LoVo (cell line): ENCODE measurements at places on chromosomes 11 and 22.

DNA sequence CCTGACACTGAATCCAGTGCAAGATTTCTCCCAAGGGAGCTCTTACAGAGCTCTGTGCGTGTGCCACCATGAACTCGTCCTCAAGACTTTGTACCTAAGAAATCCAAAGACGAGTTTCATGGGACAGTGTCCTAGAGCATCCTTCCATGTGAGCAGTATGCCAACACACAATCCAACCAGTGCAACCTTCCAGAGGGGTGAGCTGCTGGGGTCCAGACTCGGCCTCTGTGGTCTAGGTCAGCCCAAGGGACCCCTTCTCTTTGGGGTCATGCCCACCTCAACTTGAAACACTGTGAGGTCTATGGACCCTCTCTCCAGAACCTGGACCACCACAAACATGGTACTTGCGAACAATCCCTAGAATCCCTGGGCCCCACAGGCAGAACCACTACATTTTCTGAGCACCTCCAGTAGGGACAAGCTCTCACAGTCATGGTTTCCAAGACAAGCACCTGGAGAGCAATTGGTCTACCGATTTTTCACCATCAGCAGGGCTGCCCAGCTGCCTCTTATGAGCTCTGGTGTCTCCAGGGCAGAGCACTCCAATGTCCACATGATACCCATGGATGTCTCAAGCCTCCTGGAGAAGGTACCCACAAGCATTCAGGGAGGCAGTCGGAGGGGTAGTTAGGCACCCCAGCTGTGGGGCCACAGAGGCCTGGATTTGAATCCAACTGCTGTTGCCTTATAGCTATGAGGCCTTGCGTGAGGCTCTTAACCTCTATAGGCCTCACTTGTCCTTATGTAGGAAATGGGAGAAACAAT, 7.7 kb downstream of the CHST1 start:
- DNase-seq: no peak

- no peak for DNase-seq
These were observed 2.7 kb upstream of the TEX54 start for GRCh38 chr11:62835336-62835735.

- no peak for DNase-seq
These were observed 297.1 kb upstream of the NCAM1 start for GRCh38 chr11:112663947-112664634.

GRCh38 chr11:9251311-9251710, 13.8 kb downstream of the DENND5A start:
- no peak for DNase-seq

DNA sequence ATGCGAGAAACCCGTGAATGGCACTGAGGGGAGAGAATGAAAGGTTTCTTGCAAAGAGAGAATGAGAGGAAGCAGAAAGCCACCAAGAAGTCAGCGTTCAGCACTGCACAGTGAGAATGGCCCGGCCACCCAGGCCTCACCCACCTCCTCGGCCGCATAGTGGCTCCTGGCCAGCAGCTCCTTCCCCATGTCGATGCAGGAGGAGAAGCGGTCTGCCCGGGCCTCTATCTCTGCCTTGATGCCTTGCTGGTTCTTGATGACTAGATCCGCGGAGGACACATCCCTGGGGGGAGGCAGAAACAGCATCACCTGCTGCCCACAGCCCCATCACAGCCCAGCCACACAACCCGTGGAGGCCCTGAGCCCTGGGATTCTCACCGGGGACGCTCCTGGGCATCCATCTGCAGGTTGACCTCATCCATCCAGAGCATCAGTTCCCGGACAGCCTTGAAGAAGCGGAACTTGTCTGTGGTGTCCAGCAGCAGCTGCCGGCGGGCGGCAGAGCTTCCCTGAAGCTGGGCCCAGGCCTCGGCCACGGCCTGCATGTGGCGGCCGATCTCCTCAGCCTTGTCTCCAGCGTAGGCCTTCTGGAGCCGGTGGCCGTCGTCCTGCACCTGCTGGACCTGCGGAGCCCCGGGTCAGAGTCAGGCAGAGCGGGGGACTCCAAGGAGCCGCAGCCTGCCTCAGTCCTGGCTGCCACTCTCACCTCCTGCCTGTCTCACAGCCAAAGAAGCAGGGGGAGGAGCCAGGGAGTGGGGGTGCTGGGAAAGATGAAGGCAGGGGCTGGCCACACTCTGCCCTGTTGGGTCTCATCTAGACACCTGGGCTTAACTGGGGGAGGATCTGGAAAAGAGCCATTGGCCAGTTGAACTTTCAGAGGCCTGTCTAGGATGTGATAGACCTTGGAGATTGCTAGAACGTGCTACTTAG, 12.2 kb upstream of the RBM4B start:
- no peak for DNase-seq

DNA sequence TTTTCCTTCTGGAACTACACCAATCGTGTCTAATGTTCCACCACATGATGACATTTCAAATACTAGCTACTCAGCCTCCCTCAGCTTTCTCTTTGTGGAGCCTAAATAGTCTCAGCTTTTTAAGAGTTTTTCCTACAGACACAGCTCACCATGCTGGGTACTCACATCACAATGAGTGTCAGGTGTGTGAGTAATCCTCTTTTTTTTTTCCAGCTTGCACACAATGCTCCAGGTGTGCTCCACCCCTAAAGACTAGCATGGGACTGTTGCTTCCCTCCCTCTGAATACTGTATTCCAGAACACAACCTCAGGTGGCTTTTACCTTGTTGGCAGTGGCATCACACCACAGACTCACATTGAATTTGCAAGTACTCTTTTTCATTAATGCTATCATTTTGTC, 11.7 kb downstream of the BTG4 start:
- no peak for DNase-seq

DNA sequence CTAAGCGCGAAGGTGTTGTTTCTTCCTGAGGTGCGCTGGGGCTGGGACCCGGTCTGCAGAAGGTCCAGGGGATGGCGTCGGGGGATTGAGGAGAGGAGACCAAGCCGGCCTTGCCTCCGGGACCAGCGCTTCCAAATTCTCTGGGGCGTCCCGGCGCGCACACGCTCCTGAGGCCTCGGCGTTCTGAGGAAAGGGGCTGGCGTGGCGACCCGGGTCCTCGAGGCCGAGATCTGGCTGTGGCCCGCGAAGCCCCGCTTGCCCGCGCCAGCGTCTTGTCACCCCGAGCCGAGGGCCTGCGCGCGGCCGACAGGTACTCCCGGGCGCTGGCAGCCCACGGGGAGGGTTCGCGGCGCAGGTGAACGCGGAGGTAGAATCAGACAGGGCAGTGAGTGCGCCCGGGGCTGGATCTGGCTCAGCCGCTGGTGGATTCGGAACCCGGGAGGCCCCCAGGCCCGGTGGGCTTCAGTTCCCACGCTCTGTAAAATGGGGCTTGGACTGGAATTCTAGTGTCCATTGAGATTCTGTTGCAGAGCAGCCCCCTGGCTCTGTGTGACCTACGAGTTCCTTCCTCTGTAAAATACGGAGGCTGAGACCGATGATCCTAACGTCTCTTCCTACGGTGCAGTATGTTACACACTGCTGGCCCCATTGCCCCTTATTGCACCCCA, 14.7 kb downstream of the SSH3 start:
- DNase-seq: no peak
